ENCODE measurements at places on chromosomes 7 and 10. TPM values are rescaled to one million over a fixed set of nuclear protein-coding genes. Genes with fewer than 3 reads are reported as not detected.

DNA sequence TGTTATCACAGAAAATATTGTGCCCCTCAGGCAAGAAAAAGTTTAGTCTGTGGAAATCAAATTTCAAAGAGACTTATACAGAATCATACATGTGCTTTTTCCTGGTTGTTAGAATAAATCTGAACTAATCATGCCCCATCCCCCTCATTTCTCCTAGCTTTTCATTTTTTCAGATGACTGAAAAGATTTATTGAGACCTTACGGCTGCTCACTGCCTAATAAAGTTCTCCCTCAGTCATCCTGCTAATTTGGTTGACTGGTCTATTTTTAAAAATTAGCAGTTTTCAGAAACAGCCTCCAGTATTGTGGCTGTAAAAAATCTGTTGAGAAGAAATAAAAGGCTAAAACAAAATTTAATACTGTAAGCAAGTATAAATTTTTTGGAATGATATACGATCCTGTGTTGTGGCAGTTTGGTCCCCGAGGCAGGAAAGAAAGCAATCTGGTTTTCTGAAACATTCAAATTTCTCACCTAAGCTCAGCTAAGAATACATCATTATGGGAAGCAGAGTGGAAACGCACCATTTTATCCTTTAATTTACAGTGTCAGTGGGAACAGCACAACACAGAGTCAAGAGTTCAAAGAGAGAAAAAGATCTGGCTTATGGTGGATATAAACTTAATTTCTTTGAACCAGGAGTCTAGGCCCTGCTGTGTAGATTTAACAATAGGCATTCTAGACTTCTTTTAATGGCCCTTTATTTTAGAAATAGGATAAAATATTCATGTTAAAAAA lies 144.4 kb downstream of the KCND2 start:
- no peak for DNase-seq

DNA sequence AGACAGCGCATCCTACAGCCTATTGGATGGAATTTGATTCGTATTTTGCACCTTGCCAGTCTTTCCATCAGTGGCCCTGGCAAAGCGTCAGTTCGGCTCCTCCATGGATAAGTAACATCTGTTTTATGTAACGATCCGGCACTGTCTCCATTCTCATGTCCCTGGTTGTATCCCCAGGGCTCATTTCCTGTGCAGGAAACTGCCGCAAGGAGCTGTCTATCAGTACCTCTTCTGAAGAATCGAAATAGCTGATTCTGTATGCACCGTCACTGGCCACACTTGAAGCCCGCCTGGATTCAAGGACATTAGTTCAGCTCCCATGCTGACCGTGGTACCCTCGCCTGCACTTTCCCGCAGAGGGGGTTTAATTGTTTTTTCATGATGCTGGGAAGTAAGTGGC lies 53.1 kb upstream of the NPS start:
- no peak for DNase-seq

DNA sequence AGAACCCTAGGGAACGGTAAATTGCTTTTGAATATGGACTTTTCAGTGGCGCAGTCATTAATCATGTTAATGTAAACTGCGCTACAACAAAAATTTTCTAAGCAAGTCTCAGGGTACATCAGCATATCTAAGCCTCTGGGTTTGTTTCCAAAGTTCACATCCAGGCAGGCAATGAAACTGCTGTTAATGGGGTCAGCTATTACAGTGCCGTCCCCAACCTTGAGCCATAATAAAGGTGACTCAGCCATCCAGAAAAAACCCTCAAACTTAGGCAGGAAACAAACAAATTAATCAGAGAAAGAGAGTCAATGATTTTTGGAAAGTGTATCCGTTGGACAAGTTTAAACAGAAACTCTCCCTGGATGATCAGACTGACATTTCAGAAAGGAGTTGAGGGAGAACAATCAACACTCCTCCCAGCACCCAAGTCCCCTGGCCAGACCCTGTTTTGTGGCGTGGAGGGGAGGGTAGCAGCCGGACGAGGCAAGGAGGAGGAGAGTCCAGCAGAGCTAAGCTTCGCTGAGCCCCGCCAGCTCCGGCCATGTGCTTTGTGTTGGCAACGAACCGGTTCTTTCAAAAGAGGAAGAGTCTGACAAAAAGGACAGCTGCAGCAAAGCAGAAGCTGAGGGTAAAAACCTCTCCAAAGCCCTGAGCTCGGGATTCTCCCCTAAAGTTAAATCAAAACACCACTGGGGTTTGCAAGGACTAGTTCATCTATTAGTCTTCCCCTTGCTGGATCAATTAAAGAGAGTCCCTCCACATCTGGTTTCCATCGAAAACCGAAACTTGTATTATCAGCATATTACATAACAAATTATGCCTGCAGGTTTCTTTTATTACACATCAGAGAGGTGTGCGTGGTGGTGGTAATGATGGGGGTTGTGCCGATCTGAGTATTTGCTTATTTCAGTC lies 3.6 kb downstream of the FAM53B start:
- DNase-seq = peak; percentile 72

DNA sequence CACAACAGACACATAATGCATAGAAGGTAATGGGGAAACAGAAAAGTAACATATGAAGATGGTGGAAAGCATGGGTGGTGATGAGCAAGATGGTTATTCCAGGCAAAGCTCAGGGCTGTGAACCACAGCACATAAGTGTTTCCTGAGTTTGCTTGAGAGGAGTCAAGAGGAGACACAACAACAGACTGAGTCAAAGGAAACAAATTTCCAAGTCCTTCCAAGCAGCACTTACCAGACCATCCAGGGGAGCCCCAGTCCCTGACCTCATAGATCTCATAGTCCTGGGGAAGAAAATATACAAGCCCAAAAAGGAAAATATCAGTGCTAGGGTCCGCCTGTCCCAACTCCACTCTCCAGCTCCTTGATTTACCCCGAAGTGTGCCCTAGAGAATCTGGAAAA lies 216.6 kb upstream of the FZD1 start:
- no peak for DNase-seq

DNA sequence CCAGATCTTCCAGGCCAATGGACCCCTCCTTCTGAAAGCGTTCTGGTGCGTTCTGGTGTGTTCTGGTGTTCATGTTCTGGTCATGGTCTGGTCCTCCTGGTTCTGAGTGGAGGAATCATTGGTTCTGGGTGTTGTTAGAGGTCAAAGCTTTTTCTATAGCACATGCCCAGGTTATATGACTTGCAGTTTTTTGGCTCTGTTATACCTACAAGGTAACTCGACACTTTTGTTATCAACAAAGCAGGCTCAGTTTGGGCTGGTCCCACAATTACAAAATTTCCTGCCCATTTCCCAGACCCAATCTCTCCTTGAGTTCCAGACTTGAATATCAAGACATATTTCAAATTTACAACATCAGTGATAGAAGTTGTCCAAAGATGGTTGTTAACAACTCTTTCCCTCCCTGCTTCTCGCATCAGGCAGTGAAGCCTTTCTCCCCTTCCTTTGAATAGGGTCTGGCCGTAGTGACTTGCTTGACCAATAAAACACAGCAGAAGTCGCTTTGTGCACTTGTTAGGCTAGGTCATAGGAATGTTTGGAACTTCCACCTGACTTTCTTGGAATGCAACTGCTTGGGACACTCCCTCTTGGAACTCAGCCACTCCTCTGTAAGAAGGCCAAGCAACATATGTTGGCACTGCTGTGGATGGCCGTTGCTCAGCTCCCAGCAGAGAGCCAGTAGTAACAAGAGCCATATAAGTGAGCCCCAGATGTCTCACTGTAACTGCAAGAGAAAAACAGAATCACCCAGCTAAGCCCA lies 83.1 kb upstream of the STEAP1B start:
- DNase-seq = no peak

Gene LRRN3
- 7.4 TPM for total RNA-seq

Gene GIMAP8
- total RNA-seq = 11.0 TPM

- DNase-seq = no peak
Observed at GRCh38 chr10:48899781-48900180, 39.9 kb downstream of the LRRC18 start.

DNA sequence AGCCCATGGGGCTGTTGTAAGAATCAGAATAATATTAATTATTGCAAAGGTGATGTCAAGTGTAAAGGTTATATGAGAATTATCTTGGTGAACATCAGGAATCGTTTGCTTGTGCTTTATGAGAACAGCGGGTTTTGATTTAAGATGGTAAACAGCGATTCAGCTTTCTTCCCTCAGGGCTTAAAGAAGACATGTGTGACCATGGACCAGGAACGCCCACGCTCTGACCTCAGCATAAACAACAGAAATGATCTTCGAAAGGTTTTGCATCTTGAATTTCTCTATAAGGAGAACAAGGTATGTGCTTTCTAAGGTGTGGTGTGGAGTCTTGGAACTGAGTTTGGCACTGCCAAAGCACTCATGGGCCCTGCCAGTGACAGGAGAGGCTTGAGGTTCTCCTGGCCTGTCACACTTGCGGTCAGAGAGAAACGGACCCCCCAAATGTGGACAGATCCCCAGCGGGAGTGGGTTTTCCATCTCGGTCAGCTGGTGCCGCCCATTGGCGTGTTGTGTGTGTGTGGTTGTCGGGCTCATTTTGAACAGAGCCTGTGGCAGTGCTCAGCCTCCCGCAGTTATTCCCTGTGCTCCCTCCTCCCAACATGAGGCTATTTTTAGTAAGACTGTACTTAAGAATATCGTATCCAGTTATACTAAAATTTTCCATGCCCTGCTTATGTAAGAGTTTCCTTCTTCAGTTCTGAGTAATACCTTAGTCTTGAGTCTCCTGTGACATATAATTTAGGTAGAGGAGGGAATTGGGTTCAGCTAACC lies 7.2 kb downstream of the MINDY4 start:
- DNase-seq = no peak

DNA sequence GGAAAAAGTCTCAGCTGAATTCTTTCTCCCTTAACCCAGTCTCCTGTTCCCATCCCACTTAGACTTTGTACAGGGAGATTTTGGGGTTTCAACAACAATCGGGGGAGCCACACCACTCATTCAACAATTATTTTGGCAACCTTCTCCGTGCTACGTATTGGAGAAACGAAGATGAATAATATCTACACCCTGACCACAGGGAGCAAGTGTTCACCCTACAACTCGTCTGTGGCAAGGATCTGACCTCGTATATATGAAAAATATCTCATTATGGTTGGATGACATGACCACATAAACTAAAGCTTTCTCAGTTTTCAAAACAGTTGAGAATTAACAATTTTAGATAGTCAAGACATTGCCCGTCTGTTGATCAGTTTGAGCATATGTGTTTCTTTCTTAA lies 302.1 kb downstream of the CACNA2D1 start:
- DNase-seq = no peak

DNA sequence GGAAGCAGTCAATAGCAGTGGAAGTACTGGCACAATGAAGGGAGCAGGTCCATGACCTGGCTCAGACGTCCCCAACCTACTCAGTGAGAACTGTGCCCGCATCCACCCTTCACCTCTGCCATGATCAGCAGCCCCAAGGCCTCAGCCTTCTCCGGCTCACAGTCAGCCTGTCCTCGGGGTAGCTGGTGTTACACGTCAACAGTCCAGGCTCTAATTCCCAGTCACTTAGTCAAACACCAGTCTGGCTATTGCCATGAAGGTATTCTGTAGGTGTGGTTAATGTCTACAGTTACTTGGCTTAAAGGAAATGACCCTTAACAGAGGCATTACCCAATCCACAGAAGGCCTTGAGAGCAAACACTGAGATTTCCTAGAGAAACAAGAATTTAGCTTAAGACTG lies 49.1 kb downstream of the GRB10 start:
- no peak for DNase-seq

DNA sequence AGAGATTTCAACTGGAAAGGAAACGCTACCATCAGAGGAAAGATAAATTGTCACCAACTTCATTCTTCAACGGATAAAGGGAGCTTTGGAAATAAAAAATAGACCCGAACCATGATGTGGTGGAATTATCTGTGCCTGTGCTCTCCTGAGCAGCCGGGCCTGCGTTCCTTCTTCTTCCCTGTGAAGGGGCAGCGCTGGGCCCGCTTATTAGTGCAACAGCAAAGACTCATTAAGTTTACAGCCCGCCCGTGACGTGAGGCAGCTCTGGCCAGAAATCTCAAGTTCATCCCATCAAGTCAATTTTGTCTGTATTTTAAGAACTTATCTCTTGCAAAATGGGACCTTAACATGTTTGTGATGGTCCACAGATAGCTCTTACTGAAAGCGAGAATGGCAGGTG lies 193.7 kb downstream of the ADARB2 start:
- no peak for DNase-seq

Measured in left ventricle myocardium inferior (tissue), 1 donor.